ENCODE measurements at places on chromosomes 13 and 19. TPM values are rescaled to one million over a fixed set of nuclear protein-coding genes. Genes with fewer than 3 reads are reported as not detected.

WTIP gene
- 0.45 TPM for total RNA-seq

TNFSF9 gene
- total RNA-seq = 5.6 TPM

TJP3 gene
- total RNA-seq = 2.9 TPM

SOX1 gene
- not detected for total RNA-seq

HMGB1 gene
- 397 TPM for total RNA-seq

FGF21 gene
- total RNA-seq = not detected

MEIS3 gene
- total RNA-seq = not detected

PROZ gene
- 0.82 TPM for total RNA-seq

CD70 gene
- total RNA-seq = 0.52 TPM

NCR1 gene
- 213 TPM for total RNA-seq

PPM1N gene
- total RNA-seq = 6.8 TPM

PTGER1 gene
- total RNA-seq = not detected

IRF3 gene
- 184 TPM for total RNA-seq

STK11 gene
- total RNA-seq = 54.0 TPM

CABP5 gene
- total RNA-seq = not detected

SYNGR4 gene
- not detected for total RNA-seq

S1PR5 gene
- total RNA-seq = 368 TPM

B3GNT3 gene
- total RNA-seq = not detected

Data from natural killer cell (primary cell).